ENCODE measurements at places on chromosomes 5 and 9.

DNA sequence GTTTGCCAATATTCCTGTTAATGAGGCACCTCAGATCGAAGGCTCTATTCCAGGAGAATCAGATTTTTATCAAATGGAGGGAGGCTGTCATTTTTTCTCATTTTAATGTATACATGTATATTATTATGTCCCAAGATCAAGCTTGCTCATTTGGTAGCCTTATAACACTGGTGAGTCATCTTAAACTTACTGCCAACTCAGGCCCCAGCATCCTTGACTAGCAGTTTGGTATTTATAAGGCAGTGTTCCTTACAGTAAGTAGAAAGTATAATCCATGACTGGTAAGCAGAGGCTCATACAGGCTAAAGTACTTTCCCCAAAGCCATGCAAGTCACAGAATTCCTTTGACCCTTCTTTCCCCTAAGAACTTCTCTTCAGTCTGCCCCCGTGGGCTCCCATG is 90.7 kb upstream of the NR3C1 start:
- no peak for DNase-seq

DNA sequence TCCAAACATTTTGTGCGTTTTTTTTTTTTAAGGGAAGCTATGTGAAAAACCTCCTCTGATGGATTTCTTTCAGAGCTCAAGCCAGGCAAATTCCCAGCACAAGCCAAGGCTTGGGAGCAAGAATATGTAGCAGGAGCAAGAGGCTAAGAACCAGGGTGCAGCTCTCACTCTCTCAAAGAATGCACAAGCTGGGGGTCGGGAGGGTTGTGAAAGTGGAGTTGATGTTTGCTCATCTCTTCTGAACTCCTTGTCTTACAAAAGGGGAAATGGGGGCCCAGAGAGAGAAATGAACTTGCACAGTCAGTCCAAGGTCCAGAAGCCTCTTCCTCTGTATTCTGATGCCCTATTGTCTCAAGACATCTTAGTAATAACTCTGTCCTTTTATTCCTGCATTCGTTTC is 7.7 kb upstream of the TRAF1 start:
- DNase-seq, result no peak

GRCh38 chr5:125274938-125275724 is 528.7 kb upstream of the ZNF608 start:
- no peak for DNase-seq

DNA sequence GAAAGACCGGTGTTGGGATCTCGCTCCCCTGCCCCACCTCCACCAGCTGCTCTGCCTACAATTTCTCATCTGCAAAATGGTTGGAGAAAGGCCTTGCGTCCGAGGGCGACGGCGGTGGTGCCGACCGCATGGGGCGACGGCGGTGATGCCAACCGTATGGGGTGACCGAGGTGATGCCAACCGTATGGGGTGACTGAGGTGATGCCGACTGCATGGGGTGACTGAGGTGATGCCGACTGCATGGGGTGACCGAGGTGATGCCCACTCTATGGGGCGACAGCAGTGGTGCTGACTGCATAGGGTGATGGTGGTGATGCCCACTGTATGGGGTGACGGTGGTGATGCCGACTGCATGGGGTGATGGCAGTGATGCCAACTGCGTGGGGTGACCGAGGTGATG is 171.0 kb downstream of the OLFM1 start:
- DNase-seq, result no peak

DNA sequence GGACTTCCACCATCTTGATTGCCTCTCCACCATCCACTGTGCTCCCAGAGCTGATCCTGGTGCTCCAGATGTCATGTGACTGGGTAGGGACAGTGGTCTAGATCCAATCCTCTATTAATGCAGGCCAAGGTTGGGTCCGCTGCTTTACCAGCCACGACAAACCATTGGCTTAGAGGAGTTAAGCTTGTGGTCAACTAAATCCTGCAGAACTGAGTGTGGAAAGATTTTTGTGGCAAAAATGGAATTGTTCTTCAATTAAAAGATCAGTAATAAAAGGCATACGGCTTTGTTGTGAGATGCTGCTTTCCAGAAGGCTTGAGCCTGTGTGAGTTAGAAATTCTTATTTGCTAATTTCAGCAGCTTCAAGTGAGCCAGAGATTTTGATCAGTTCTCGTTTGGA is 30.7 kb downstream of the SLC1A3 start:
- DNase-seq, result no peak

GRCh38 chr9:72891043-72891442 is 61.8 kb downstream of the ALDH1A1 start:
- no peak for DNase-seq

- DNase-seq, result no peak
Observed at GRCh38 chr9:37994639-37995347, 74.2 kb downstream of the SHB start.

- DNase-seq, result no peak
Observed at GRCh38 chr9:77092536-77092935, 73.1 kb downstream of the FOXB2 start.

DNA sequence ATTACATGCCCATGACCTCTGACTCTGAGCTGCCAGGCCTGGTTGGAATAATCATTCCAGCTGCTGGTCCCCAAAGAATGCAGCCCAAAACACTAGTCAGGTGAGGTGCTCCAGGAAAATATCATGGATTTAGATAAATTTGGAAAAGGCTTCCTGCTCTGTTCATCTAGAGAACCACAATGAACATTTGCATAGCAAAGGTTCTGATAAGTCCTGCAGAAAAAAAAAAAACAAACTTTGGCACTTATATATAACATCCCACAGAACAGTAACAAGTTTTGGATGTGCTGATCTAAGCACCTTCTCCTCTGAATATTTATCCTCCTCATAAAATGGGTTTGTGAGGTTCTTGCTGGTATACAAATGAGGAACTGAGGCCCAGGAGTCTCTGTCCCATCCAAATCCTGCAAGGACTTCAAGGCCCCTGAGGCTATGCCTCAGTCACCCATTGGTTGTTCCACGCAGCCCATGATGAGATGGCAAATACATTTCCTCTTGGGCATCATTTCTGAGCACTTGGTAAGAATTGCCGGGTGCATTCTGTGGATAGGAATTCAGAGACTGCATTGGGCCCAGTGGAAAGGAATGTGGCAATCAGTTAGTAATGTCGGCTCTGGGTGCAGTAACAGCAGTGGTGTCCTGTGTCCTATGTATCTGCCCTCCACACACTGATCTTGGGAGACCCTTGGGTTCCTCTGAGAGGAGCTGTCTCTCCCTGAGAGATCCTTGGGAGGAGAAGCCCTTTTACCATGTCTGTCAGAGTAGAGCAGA is 73.4 kb upstream of the ASS1 start:
- DNase-seq, result no peak

GRCh38 chr5:107576736-107577393 is 93.9 kb downstream of the EFNA5 start:
- DNase-seq, result no peak

GRCh38 chr5:161851691-161852299 is 3.9 kb downstream of the GABRA1 start:
- peak; percentile 10 for DNase-seq

DNA sequence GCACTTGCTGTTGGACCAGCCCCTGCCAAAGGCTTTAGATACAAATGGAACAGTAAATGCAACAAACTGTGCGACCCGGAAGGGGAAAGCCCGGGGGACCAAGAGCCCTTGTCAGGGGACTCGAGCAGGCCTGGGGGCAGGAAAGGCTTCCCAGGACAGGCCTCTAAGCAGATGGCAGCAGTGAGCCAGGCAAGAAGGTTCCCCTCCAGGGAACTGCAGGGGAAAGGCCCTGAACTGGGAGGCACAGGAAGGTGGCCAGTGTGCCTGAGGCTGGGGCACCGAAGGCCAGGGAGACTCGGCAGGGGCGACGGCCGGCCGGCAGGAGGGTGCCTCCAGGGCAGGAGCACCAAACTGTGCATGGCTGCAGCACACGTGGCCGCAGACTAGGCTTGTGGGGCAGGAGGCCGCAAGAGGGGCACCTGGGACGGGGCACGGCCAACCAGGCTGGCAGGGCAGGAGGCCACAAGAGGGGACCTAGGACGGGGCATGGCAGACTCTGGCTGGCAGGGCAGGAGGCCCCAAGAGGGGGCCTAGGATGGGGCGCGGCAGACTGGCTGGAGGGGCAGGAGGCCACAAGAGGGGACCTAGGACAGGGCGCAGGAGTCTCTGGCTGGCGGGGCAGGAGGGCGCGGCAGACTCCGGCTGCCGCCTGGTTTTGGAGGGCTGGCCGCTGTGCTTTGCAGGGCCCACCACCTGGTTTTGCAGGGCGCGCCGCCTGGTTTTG is 10.0 kb downstream of the VAV2 start:
- DNase-seq, result no peak

GRCh38 chr5:148979083-148979723 is 83.7 kb downstream of the SH3TC2 start:
- no peak for DNase-seq

GRCh38 chr5:16695779-16696178 is 79.0 kb upstream of the RETREG1 start:
- no peak for DNase-seq

DNA sequence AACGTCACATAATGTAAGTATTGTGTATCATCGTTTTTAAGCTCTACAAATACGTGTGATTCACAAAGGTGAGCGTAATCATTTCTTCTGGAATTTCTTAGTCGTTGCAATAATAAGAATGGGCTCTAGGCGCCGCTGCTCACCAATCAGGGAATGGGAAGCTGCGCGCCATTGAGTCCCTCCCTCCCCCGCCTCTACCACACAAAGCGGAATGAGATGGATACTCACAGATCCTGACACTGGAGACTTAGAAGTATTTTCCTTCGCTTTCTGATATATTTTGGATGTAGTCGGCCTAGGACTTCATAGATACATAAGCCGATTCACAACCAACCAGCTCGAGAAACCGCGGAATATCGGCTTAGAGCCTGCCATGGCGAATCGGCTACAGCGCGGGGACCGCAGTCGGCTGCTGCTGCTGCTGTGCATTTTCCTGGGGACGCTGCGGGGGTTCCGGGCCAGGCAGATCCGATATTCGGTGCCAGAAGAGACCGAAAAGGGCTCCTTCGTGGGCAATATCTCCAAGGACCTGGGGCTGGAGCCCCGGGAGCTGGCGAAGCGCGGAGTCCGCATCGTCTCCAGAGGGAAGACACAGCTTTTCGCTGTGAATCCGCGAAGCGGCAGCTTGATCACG is at the start of gene PCDHGA11:
Gene PCDHGA11, plus strand, starts transcription at position 197 of the 634 bp plus-strand sequence. Its CDS starts 177 bp downstream, at position 374.
- DNase-seq, result no peak

DNA sequence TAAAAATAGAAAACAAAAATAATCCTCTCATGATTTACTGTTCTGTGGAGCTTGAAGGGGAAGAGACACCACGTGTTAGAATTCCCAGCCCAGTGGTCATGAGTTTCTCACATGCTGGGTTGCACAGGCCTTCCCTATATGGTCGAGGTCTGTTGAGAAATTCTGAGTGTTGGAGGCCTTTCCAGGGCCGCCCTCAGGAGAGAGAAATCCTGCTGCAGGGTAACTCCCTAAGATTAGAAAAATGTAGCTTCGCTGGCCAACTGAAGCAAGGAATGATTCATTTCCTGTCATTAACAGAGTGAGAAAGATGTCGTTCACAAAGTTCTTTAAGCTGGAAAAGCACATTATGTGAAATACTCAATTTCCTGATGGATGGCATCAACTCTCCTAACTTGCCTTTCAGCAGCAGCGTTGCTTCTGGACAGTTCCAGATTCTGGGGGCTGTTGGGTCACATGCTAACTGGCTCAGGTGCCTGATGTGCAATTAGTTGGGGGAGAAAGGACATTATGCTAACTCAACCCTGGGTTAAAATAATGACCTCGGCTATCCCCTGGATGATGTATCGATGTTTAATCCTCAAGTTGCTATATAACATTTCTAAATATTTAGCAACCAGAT is 104.8 kb upstream of the CD180 start:
- no peak for DNase-seq

GRCh38 chr9:106860721-106861639 is 2.0 kb upstream of the ZNF462 start:
- DNase-seq, result no peak

DNA sequence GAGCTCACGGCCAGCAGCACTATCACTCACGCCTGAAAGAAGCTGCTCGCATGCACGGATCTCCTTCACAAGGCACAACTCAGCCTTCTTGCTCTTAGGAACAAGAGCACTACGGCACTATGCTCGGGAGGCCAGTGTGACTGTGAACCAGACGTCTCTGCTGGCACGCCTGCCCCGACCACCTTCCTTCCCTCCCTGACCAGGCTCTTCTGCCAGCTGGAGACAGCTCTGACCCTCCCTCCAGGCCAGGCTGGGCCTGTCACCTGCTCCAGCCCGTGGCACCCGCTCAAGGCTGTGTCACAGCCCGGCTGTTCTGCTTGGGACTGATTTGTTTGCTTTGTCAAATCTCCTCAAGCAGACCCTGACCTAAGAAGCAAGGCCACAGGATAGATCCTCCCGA is 7.0 kb downstream of the TBC1D9B start:
- DNase-seq, result no peak

DNA sequence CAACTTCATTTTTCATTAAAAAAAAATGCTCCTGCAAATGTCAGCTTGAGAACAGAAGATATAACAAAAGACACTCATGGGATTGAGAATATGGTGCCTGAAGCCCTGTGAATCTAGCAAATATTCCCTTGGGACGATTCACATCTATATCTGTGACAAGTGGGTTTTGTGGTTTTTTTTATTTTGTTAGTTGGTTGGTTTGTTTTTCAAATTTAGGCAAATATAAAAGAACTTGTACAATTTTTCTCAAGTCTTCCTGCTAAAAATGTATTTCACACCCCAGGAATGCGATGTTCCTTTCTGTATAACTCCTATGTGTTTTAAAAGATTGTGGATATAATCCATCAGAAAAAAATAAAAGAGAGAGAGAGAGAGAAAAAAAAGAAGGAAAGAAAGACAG is 1061.8 kb upstream of the ARRDC3 start:
- DNase-seq, result no peak

DNA sequence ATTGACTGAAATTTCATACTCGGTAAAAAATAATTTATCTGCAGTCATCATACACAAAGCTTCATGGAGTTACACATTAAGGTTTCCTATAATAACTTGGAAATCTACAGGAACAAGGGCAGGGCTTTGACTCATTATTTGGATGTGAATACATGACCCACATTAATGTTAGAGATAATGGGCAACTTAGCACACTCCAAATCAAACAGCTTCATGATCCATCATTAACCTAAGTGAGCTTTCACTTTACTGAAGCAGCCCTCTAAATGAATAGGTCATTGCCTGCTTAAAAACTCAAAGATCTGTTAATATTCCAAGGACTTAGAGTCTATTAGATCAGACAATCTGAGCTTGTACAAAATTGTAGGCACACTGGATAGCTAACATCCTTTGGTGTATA is 9.0 kb downstream of the CDH12 start:
- DNase-seq, result no peak

DNA sequence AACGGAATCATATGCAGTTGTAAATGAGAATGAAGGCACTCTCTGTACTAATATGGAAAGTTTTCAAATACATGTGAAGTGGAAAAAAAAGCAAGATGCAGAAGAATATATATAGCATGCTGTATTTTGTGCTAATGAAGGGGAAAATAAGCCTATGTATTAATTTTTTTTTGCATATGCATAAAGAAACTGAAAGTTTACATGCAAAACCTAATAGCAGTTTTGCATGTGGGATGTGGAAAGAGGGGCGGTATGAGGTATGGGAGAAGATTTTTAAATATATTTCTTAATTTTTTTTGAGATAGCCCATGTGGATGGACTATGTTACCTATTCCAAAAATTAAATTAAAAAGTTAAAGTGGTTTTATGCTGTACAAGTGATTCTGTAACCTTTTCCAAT is 83.7 kb upstream of the IL12B start:
- no peak for DNase-seq

GRCh38 chr5:32498484-32498883 is 53.9 kb upstream of the ZFR start:
- DNase-seq, result no peak

GRCh38 chr9:105554042-105554441 is 3.9 kb upstream of the FKTN start:
- DNase-seq, result no peak

- DNase-seq, result no peak
Observed at GRCh38 chr5:95973793-95974325, 12.2 kb upstream of the ELL2 start.
